ENCODE measurements at places on chromosomes 12 and 14.

DNA sequence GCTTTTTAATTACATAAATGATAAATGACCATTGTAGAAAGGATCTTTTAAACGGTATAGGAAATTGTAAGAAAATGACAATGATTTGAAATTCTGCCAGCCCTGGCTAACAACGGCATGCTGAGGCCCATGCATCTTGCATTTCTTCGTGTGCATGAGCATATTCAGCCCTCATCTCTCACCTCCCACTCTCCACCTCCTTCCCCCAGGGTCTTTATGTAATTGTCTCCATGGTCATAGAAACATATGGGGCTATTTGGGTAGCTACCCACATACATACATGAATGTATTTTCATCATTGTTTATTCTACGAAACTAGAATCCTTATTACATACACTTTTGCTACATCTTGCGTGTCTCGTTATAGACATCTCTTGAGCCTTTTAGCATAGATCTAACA, 4.5 kb downstream of the MYO1H start:
- no peak for ATAC-seq

- ATAC-seq = no peak
Measured at GRCh38 chr14:61380984-61381383, 59.6 kb downstream of the PRKCH start.

GRCh38 chr12:86744547-86745212, 488.5 kb upstream of the MGAT4C start:
- no peak for ATAC-seq

GRCh38 chr14:88613552-88614010, 50.7 kb downstream of the ZC3H14 start:
- peak; percentile 80 for ATAC-seq

- ATAC-seq = no peak
Measured at GRCh38 chr14:79293482-79294177, 917.7 kb downstream of the DIO2 start.

GRCh38 chr14:74407021-74407800, 18.8 kb downstream of the SYNDIG1L start:
- no peak for ATAC-seq

All from stimulated activated memory B cell treated with anti-CD40 and anti-IgM and Interleukin-4, amounts not matched to agents 10 μg/mL and 1 μg/mL and 100 μg/mL, for 72 hours (primary cell).